ENCODE measurements at places on chromosomes 1 and 21. TPM values are rescaled to one million over a fixed set of nuclear protein-coding genes. Genes with fewer than 3 reads are reported as not detected.
A peak's percentile ranks its signal among the peaks of the same experiment; 100 is the strongest.

Gene S100A1
- 3,035 TPM for total RNA-seq

Gene IPO9
- total RNA-seq: 31.2 TPM

Gene S100A9
- total RNA-seq: 12.4 TPM

Gene MEX3A
- total RNA-seq: 0.20 TPM

Gene GJC2
- 1.4 TPM for total RNA-seq

Gene SLC16A4
- total RNA-seq: 2.8 TPM

Gene NR1I3
- not detected for total RNA-seq

Gene CFAP74
- total RNA-seq: not detected

Gene CXADR
- total RNA-seq: 26.9 TPM

- DNase-seq: no peak
Measured at GRCh38 chr1:207191776-207192175, 87.7 kb downstream of the C4BPA start.

GRCh38 chr1:41455479-41456332, 28.8 kb downstream of the EDN2 start:
- peak; percentile 69 for DNase-seq

DNA sequence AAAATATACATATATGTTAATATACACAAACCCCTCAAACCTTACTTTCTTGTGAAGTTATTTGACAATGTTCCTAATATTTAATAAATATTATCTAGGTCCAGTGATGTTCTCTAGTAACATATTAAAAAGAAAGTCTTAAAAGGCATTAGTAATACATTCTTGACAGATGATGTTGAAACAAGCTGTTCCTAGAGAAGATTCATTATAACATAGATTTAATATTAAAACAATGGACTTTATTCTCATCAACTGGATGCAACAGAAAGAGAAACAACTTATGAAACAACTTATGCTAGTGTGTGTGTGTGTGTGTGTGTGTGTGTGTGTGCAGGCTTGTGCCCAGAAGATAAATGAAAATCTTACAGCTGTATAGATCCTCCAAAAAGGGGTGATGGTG, 68.5 kb upstream of the PLXNA2 start:
- no peak for DNase-seq

GRCh38 chr1:115900856-115901255, 59.9 kb upstream of the NHLH2 start:
- no peak for DNase-seq

GRCh38 chr21:32094804-32095203, 184.0 kb downstream of the MIS18A start:
- DNase-seq: no peak

- DNase-seq: peak; percentile 61
Measured at GRCh38 chr1:40861224-40862003, 749 bp downstream of the CITED4 start.

- DNase-seq: no peak
Measured at GRCh38 chr1:62271134-62271533, 48.1 kb downstream of the KANK4 start.

- DNase-seq: no peak
Measured at GRCh38 chr1:19042675-19043578, 86.5 kb upstream of the IFFO2 start.

- no peak for DNase-seq
Measured at GRCh38 chr1:217562229-217562878, 68.5 kb downstream of the GPATCH2 start.

GRCh38 chr1:162498496-162498810, 835 bp downstream of the UHMK1 start:
- DNase-seq: no peak

DNA sequence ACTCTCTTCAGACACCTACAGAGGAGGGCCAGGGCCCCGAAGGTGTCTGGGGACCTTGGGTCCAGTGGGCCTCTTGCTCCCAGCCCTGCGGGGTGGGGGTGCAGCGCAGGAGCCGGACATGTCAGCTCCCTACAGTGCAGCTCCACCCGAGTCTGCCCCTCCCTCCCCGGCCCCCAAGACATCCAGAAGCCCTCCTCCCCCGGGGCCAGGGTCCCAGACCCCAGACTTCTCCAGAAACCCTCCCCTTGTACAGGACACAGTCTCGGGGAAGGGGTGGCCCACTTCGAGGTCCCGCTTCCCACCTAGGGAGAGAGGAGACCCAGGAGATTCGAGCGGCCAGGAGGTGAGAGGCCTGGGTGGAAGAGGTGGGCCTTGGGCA, 3.7 kb downstream of the ADAMTSL4 start:
- no peak for DNase-seq

- peak; percentile 67 for DNase-seq
Measured at GRCh38 chr1:39671793-39672550, at the start of gene NT5C1A. TSS of gene NT5C1A (minus strand) at chr1:39672107. CDS start at chr1:39672038, 69 bp downstream.

GRCh38 chr1:54408147-54409066, 2.2 kb upstream of the SSBP3 start:
- no peak for DNase-seq

DNA sequence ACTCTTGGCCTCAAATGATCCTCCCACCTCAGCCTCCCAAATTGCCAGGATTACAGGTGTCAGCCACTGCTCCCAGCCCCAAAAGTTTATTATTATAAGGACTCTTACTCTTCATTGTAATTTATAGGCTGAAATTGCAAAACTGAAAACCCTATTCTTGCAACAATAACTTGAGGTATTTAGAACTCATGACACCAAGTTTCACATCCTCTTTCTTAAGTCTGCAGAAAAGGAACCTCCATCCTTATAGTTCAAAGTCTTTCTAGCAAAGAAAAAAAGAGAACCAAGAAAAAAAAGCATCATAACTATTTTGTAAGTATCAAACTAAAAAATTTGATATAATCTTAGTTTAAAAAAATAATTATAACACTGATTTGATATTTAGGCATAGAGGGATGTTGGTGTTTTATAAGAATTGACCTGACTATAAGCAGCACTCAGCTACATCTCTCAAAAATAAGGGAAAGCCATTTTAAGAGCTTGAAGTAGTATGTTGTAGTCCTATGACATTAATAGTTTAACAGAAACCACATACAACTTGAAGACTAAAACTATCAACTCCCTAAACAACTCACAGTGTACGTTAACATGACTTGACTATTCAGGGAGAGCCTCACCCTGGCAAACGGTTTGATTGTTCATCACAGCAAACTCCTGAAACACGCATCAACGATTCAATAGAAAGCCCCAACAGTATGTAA, 122.4 kb downstream of the AKT3 start:
- no peak for DNase-seq

- DNase-seq: no peak
Measured at GRCh38 chr1:201063145-201063544, 39.6 kb upstream of the KIF21B start.

- no peak for DNase-seq
Measured at GRCh38 chr1:115314092-115314491, 24.0 kb downstream of the NGF start.

GRCh38 chr21:33403786-33404585, 773 bp downstream of the IFNGR2 start:
- DNase-seq: peak; percentile 72

- DNase-seq: peak; percentile 28
Measured at GRCh38 chr1:223628233-223629125, 37.0 kb downstream of the CAPN8 start.

DNA sequence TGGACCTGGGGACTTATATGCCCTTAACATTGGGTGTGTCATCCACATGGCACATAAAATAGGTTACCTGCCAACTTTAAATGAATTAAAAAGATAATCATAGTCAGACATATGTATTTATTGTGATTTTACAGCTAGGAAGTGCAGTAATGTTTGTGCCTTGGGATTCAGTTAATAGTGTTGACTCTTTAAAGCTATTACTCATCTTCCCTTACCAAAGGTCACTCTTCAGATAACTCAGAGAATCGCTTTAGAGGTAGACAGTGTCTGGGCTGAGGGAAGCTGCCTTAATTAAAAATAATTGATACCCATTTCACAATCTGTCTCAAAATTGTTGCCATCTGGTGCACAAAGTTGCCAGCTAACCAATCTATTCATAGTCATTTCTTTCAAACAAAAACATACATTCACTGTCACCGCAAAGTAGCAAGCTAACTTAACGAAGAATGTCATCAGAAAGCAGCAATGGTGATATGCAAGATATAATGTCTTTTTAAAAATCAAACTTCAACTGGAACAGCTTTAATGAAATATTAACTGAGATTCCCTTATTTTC, 3.0 kb upstream of the KRTAP15-1 start:
- DNase-seq: no peak

DNA sequence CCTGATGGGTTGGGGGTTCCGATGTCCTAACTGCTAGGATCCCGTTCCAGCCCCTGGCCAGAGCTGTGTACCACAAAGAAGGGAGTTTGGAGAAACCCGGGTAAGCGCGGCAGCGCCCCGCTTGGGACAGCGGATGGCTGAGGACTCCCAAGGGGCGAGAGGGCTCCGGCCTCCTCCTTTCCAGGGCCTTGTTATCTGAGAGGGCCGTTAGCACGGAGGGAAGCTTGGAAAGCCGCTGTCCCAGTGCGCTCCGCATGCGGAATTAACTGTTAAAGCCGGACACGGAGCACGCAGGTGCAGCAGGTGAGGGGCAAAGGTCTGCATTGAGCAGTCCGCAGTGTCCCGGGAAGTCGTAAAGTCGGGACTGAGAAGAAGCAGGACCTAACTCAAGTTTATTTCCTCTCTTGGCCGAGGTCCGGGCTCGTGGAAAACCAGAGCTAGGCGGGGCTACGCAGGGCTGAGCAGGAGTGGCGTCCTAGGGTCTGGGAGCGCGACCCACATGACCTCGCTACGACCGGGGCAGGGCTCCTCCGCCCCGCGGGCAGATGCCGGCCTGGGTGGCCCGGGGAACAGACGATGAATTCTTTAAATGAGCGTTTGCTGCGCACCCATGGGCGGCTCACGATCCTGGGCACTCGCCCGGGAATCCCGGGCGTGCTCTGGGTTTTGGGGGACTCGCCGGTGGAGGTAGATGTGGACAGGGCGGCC, 4.5 kb downstream of the LHX4 start:
- DNase-seq: no peak

DNA sequence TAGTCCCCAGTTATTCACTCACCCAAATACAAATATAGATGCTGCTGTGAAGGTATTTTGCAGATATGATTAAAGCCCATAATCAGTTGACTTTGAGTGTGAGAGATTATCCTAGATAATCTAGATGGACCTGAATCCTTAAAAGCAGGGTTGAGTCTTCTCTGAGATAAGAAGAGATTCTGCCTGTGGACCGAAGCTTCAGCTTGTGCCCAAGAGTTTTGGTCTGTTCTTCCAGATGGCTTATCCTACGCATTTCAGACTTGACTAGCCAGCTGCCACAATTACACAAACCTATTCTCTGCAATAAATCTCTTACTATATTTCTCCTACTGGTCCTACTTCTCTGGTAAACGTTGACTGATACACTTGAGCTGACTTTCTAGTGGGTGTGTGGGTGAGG, 145.1 kb downstream of the KCNJ6 start:
- DNase-seq: no peak

DNA sequence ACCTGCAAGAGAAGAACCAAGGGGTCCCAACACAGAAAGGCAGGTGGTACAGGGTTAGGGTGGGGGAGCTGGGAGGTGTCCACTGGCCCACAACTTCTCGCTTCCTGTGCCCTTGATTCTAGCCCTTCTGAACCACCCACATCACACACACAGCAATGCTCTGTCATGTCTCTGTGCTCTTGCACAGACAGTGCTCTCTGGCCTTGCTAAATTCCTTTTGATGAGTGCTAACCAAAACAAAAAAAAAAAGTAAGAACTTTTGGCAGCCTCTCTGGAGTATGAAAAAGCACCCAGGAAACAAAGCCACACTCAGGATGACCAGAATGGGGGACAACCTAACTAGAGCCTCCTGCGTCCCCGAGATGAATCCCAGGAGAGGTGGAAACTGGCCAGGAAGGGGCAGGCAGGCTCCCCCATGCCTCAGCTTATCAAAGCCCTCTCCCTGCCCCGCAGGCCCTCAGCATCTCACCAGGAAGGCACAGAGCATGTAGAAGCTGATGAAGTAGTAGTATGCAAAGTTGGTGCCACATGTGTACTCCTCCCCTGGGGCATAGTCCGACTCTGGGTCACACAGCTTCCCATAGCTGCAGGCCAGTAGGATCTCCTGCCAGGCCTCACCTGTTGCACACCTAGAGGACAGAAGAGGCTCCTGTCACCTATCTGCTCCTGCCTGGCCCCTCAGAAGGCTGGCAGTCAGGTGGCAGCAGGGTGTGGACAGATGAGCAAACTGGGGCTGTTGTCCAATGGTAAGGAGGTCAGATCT, 27.2 kb upstream of the KIF21B start:
- no peak for DNase-seq

- no peak for DNase-seq
Measured at GRCh38 chr1:39494671-39495410, 3.4 kb downstream of the BMP8A start.

DNA sequence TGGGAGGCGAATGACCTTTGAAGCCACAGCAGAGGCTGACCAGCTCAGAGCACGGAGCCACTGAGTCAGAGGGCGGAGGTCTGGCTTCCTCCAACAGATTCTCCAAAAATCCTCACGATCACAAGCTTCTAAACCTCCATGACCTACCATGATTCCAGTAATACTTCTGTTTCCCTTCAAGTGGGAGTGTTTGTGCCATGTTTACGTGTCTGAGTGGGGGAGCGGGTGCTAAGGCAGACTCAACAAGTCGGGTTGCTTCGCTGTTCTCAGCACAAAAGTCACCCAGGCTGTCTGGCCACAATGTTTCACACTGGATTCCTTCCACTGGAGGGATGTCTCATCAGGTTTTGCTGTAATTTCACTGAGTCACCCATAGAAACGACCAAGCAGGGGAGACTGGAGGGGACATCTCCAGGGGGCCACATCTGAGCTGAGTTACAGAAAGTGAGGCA, 86.2 kb downstream of the SLC66A1 start:
- DNase-seq: no peak

- DNase-seq: no peak
Measured at GRCh38 chr1:184199438-184200085, 148.0 kb downstream of the TSEN15 start.

DNA sequence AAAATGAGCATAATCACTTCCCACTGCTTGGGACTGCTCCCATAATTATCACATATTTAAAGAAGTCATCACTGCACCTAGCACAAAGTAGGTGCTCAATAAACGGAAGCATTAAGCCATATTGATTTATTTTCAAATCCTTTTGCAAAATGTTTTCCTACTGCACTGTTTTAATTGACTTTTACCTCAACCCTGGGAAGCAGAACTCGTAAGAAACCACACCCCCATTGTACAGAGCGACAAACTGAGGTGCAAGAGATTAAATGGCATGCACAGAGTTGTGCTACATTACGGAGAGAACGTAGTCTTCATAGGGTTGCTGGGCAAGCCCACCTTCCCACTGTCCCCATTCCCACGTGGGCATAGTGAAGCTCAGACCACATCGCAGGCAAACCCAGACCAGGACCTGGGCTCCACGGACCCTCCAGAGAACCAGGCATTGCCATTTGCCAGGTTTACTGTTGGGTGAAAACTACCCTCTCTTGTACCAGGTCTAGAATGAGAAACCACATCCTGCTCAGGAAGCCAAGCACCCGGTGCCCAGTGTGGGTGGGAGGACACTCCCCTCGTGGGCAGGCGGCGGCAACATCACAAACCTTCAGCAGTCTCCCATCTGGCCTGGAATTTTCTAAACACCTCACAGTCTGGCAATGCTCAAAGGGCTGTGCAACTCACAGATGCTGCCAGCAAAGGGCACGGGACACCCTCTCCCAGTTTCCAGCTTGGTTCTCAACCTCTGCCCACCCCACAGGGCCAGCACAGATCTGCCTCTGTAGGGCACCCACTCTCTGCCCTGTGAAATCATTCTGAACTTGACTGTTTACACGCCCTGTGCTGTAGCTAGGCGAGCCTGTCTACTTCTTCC, 8.2 kb downstream of the IFFO2 start:
- DNase-seq: no peak

Data from heart right ventricle (tissue), 16 donors.